ENCODE measurements at places on chromosomes 2 and 18.
A peak's percentile ranks its signal among the peaks of the same experiment; 100 is the strongest.

DNA sequence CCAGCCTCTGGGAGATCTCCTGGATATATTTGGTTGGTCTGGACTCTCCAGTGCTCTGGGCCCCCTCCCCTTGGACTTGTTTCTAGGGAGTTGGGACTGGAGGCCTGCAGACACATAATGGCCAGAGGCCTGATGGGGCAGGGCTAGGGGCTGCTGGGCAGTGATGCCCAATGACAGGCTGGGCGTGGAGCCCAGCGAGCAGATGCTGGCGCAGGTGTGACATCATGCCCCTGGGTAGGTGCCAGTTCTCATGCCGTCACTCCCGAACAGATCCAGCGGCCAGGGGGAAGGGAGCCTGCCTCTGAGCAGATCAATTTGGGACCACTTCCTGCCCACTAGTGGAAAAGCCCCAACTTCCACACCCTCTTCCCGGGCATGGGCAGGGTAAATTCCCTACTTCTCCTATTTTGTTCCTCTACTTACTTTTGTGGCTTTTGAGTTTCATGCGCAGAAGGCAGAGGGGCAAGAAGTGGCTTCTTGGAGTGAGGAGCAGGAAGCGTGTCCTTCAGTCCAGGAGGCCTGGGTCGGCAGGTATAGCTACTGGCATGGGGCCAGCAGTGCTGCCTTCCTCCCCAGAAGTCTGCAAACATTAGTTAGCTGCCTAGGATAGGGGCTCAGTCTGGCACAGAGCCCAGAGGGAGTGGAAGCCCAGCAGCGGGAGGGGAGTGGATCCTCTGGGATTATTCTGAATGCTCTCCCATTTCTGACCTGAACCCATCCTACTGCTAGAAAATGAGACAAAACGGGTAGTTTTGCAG lies 6.1 kb downstream of the MPV17 start:
- no peak for DNase-seq

DNA sequence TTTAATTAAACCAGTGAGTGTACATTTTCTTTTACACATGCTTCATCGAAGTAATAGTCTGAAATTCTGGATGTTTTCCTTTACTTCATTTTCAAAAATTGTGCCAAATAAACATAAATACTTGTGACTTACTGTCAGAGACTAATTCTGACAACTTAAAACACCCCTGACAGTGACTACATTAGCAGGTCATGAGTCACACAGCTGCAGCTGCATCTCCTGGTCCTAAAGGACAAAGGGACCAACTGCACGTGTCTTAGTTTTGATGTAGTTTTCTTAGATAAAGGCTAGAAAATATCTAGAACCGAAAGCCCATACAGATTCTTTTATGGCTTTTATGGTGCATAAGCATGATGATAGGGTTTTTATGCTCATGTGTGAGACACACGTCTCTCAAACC lies 29.6 kb upstream of the DSC3 start:
- DNase-seq, result no peak

- DNase-seq, result peak; percentile 80
Observed at GRCh38 chr2:10911291-10912075, at the start of gene KCNF1. Gene KCNF1 (plus strand): TSS chr2:10911934. CDS start chr2:10912427, 493 bp downstream.

DNA sequence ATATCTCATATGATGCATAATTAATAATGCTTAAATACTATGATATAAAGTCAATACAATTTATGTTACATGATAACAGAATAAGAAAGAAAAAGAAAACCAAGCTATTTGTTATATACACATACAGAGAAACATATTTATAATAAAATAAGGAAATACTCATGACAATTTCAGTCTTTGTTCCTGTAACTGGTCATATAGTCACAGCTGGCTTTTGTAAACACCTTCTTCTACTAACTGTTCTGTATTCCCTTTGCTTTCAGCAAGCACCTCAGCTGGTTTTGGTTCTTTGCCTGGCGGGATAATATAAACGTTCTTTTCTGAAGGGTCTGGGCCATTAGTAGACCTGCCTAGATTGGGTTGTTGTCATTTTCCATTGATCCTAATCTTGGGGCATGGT lies 158.5 kb downstream of the COPS8 start:
- DNase-seq, result no peak

DNA sequence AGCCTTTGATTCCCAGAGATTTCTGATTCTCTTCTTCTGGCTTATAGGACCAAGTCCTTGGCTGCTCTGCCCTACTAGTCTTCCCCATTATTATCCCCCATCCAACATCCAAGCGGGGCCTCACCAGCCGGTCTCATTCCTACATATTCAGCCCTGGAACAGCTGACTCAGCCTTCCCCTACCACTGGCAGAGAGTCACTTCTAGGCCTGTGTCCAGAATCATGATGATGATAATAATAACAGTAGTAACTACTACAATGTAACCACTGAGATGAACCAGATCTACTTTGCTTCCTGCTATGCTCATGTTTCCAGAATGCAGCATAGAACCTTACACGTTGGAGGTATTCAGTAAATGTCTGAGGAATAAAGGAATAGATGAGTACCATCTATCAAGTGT lies 295.2 kb downstream of the SRBD1 start:
- no peak for DNase-seq

DNA sequence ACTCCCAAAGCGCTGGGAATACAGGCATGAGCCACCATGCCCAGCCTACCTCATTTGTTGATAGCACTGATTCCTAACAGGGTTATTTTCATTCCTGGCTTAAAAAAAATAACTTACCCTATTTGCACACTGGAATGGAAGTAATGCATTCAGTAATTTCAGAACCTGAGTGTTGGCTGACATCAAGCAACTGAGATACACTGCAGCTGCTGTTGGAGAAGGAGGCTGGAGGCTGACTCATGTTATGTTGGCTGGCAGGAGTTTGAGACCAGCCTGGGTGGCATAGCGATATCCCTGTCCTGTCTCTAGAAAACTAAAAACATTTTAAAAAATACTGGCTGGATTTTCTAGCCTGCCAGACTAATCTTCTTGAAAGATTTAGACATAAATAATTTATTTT lies 385.1 kb upstream of the MEX3C start:
- DNase-seq, result no peak

- no peak for DNase-seq
Observed at GRCh38 chr2:46388881-46389280, 90.5 kb upstream of the TMEM247 start.

DNA sequence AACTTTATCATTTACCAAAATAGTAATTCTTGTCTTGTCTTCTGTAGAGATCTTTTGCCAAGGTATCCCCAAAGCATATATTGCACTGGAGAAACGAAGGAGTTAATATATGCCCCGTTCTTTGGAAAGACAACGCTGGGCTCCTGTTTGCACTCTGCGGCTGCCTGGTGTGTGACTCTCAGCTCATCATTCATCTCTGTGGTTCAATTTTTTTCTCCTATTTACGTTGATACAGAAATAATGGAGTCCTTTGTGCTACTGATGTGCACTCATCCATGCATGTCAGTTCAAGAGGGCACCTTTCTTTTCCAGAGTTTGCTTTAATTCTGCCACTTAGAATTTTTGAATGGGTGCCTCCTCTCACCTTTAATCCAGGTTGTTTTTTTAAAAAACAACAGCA lies 655.5 kb downstream of the DCDC2C start:
- no peak for DNase-seq

GRCh38 chr18:13543811-13544732 lies 182.3 kb downstream of the FAM210A start:
- no peak for DNase-seq

- no peak for DNase-seq
Observed at GRCh38 chr18:4603955-4604354, 148.8 kb upstream of the DLGAP1 start.

GRCh38 chr18:75854808-75855207 lies 427.3 kb upstream of the SMIM21 start:
- DNase-seq, result no peak

- peak; percentile 25 for DNase-seq
Observed at GRCh38 chr18:23982155-23983079, 32.1 kb upstream of the TTC39C start.

- no peak for DNase-seq
Observed at GRCh38 chr2:189181706-189182105, 2.1 kb upstream of the COL5A2 start.

DNA sequence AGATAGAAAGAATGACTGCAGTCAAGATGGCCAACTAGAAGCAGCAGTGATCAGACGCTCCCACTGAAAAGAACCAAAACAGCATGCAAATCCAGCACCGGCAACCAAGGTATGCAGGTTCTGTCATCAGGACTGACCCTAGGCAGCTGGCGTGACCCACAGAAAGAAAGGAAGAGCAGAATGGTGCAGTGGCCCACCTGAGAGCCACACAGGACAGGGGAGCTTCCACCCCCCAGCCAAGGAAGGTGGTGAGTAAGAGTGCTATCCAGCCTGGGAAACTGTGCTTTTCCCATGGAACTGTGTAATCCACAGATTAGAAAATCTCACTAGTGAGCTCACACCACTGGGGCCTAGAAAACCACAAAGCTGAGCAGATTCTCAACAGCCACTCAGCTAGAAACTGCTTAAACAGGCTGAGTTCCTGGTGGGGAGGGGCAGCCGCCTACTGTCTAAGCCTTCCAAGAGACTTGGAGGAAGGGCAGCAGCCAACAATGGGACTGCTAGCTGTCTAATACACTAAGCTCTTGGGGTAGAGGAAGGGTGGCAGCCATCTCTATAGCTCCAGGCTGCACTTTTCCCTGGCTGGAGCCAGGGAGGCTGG lies 127.9 kb downstream of the EVA1A start:
- no peak for DNase-seq

DNA sequence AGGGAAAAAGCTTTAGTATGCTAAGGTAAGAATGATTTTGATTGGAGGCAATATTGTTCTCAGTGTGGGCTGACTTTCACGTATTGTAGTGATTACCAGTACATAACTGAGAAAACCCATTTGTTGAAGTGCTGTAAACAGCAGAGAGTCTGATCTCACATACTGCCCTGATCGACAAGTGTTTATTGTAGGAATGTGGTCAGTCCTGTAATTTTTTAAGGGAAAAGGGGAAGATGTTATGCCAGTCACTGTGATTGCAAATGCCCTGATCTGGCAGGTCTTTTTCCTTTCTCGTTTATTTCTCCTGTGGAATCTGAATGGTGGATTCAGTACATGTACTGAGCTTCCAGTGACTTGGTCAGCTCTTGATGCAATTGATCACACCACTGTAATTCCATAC lies 11.5 kb downstream of the SPATS2L start:
- DNase-seq, result no peak

All from SW480 (cell line).